Epithelial cell of esophagus (primary cell): ENCODE measurements at places on chromosomes 1 and 21.

- DNase-seq, result peak; percentile 53
Observed at GRCh38 chr1:55064861-55065263, 25.5 kb downstream of the PCSK9 start.

DNA sequence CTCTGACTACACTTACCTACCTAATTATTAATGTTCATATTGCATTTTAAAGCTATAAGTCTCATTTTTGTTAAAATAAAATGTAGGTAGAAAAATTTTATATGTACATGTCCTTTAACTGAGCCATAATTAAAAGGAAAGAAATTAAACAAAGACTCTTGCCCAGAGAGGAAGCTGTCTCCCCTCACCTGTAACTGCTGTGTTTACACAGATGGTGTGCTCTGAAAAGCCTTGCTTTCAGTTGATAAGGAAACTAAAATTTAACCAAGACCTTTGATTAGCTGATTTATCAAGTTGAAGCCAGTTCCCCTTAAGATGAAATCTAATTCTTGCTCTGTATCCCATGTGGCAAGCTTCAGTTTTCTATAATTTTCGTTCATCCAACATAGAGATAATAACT lies 213.5 kb downstream of the LYPLAL1 start:
- no peak for DNase-seq

- DNase-seq, result no peak
Observed at GRCh38 chr1:47611992-47612391, 174.1 kb downstream of the FOXD2 start.

- no peak for DNase-seq
Observed at GRCh38 chr1:76480827-76481226, 386.5 kb upstream of the ST6GALNAC5 start.

GRCh38 chr1:109996476-109996875 lies 11.9 kb downstream of the AHCYL1 start:
- DNase-seq, result peak; percentile 39

GRCh38 chr1:74467786-74468377 lies 44.5 kb downstream of the LRRC53 start:
- peak; percentile 51 for DNase-seq

DNA sequence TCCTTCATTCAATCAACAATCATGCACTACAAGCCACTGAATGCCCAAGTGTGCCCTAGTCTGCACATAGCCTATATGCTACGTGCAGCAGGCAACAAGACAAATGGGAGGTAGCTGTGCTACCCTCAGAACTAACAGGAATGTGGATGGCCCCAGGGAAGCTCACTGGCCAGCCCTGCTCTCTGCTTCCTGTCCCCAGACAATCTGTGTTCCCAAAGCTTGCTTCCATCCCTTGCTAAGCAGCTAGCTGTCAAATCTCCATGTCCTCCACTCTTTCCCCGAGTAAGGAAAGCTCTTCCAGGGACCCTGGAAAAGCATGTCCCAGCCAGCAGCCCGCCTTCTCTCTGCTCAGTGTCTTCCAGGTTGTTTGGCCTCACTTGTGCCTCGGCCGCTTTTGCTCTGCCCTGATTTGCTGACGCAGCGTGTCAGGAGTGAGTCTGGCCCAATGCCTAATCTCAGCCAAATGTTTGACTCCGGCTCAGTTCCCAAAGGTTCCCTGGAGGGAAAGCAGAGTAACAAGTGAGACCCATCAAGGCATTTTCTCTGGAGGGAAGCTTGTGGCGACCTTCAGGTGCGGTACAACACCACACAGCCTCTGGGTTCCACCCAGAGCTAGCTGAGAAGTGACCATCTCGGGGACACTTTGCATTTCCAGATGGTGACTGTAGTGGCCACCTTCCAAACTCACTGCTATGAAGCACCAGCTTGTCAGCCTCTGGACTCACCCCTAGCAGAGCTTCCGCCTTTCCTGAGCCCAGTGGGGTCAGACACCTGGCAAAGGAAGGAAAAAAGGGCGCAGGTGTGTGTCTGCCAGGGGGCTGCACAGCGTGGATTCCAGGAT lies 243.4 kb downstream of the RHOU start:
- DNase-seq, result no peak

DNA sequence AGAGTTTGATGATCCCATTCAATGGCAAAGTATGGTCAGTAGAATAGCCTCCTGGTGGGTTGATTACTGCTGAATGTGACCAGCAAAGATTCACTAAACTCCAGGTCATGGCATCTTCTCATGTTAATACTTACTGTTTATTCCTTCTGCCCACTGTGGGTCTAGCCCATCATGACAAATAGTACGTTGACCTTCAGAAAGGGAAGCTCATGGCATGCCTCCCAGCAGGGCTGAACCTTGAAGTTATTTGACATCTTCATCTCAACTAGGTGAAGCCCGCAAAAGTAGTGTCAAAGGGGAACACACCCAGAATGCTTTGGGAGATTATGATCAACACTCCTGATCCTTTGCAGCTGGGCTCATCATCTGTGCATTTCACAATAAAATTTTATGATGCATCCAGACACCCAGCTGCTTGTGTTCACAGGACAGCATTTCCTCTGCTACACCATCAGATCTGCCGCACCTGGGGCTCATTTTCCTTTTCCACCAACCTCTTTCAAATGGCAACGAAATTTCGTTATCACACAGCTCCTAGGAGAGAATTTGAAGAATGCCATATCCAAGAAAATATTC lies 49.6 kb downstream of the HLX start:
- DNase-seq, result no peak

DNA sequence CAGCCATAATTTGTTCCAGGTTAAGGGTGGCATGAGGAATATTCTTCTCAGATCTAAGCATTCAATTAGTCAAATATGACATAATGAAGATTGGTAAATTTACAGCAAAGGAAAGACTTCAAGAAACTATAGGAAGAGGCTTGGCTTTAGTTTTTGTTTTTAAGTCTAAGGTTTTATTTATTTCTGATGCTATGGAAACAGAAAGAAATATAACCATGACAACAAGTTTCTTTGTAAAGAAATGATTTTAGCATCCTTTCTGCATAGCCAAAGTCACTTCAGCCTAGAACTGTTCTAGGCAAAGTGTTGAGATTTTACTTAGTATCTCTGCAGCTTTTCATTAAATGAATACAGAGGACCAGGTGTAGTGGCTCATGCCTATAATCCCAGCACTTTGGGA lies 27.7 kb downstream of the PEA15 start:
- no peak for DNase-seq

DNA sequence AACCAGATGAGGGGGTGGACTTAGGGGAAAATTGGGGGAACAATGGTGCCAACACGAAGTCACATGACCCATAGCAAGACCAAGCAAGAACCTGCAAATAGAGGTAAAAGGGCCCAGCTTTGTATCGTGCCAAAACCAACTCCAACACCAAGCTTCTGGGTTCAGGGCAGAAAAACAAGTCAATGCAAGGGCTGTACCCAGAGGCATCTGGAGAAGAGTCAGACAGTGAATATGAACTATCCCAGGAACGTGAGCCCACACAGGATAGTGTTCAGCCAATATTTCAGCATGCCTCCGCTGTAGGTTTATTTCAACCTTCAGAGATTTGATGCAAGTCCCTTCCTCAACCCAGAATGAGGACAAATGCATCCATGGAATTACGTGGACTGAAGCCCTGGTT lies 15.0 kb upstream of the ZMYM6 start:
- peak; percentile 41 for DNase-seq

DNA sequence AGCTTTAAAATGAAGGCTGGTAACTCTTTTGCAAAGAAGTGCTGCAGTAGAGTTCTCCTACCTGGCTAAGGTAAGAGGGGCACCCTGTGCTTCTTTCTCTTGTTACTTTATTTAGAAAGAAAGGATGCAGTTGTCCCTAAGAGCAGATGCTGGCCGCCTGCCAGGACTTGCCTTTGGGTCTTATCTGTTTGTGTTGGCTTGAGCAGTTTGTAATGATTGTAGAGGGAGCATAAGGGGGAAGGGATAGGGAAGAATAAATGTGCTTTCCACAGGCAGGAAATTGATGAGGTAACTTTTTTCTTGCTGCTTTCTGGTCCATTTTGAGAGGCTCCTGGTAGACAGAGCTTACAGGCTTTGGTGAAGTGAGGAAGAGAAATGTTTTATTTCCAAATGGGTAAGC lies 229.6 kb downstream of the HHAT start:
- DNase-seq, result no peak

DNA sequence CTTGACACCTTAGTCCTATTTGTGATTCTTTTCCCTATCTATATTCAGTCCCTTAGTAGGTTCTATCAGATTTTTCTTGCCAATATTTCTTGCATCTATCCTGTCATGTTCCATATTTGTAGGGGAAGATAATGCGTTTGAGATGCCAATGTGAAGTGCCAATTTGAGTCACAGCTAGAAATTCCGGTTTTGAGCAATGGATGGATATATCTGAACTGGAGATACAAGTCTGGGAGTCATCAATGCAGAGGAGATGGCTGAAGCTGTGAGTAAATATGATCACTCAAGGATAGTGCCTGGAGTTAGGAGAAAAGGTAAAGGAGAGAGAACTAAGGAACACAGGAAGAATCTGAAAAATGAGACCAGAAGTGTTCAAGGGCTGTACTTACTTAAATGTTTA lies 93.8 kb downstream of the COQ8A start:
- peak; percentile 82 for DNase-seq
